ENCODE measurements at places on chromosomes 16 and 17.

GRCh38 chr17:8046306-8046928 is 7.6 kb downstream of the ALOX15B start:
- no peak for DNase-seq

DNA sequence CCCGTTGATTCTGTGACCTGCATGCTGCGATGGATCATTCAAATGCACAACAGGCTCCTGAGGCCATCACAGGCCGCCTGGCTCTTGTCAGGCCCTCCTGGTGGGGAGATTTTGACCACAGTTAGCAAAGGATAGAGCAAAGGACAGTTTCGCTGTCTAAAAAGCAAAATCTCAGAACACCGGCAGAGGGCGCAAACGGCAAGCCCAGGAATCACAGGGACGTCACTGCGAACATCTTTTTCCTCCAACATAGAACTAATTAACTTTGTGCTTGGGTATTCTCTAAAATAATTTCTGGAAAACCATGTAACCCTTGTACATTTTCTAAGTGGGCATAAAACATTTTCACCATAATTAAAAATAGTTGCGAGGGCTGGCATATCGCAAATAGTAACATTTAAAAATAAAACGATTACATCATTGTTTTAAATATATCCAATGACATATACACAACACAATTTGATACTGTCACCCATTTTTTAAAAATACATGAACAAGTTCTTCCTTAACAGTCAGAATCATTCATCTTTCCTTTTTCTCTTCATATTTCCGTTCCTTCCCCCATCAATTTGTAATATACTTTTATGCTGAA is 19.7 kb upstream of the SLC47A1 start:
- peak; percentile 30 for DNase-seq

DNA sequence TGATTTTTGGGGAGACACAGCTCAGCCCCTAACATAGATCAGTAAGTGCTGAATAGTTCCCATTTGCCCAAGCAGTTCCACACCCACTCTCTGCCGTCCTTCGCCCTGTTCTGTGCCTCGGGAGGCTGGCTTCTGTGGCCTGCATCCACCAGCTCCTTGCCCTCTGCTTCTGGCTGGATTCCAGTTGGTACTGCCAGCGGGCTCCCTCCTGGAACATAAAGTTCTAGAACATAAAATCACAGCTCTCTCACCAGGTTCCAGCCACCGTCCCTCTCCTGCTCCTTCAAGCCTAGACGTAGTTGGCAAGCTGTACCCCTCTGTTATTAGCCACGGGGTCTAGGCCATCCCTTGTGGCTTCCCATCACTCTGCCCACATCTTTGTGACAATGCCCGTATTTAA is 3.9 kb upstream of the MRPS23 start:
- no peak for DNase-seq

GRCh38 chr16:59148056-59148768 is 414.1 kb upstream of the GOT2 start:
- no peak for DNase-seq

DNA sequence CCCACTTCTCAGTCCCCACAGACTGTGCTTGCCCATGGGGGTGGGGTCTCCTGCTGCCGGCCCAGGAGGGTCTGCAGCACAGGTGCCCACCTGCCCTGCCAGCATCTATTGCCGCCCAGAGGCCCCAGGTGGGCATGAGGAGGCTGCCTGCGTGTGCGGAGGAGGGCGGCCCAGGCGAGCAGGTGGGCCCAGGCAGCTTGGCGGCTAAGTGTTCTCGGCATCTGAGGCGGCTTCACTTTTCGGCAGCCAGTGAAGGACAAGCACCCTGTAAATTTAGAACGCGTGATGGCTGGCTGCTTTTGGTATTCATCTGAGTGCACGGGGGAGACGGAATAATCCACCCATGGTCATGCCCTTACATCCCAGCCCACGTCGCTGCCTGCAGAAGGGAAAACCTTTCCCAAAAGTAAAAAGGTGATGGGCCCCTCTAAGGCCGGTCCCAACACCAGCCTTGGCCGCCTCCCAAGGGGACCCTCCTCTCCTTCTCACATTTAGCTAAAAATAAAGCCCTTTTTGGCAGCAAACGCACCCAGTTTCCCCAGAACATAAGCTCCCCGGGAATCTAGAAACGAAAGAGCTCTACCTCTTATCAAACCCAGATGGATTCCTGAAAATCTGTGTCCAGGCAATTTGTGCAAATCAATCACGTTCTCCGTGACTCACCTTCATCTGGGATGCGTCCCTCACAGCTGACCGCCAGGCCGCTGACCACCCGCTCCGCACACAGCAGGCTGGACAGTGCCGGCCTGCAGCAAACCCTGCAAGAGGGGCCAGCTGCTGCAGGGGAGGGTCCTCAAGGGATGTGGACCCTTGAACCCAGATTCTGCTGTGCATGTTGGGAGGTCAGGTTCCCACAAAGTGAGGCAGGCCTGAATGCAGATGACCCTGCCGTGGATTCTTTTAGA is 79.4 kb downstream of the RBFOX3 start:
- DNase-seq = no peak

DNA sequence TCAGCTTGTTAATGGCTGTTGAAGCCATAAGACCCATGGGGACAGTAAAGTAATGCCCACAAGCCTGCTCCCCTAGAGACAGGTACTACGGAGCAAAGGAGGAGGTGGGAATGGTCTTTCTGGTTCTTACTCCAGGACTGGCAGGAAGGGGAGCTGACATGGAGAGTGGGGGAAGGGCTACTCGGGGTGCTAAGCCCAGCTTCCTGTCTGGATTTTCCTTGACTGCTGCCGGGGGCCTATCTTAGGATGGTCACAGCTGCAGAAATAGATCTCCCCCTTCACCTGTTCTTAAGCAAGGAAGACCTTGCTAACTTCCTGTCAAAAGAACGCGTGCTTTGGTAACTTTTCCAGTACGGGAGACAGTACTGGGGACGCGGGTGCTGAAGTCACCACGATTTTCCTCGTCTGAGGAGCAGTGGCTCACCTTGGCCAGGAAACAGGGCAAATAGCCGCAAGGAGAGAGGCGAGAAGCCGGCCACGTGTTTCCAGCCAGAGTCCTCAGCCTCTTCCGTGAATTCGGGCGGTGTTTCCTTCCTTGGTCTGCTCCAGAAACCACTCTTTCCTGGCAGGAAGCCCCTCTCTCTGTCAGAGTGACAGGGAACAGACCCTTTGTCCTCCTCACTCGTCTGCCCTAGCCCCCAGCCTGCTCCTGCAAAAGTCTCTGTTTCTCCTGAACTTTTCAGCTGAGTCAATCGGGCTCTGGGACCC is 656 bp upstream of the PRR29 start:
- no peak for DNase-seq

DNA sequence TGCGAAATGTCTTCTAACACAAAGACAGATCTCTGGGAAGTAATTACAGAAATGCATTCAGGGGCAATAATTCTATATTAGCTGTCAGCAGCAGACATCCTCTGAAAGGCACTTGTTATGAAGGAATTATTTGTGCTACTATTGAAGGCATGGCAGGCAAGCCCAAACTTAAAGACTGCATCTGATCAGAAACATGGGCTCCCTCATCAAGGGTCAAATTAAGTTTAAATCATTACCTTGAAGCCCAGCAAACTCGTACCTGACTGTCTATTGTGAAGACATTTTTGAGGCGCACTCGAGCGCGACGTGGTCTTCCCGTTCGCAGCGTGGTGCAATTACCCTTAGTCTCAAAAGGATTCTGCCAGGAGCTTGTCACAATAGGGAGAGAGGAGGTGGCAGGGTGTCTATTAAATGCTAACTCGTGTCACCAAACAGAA is 110.6 kb downstream of the ZNF423 start:
- DNase-seq = no peak

DNA sequence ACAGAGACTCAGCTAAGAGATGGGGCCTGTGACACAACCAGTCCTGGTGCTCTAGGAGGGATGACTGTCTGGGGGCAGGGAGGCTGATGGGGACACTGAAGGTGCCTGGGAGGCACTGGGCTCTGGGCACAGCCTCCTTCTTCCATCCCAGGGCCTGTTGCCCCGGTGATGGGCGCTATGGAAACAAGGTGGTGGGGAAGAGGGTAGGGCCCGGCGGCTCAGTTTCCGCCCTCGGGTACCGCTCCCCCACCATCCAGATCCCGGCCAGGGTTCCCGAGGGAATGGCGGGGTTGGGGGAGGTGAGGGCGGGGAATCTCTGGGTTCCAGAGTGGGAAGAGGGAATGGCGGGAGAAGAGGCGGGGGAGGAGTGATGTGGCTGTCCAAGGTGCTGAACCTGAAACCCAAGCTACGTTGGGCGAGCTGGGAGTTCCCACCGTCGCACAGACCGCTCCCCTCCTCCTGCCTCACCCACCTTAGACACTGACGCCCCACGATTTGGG is 981 bp downstream of the KCNH4 start:
- DNase-seq = no peak

GRCh38 chr16:27745348-27745747 is 195.4 kb downstream of the KATNIP start:
- DNase-seq = no peak

GRCh38 chr16:12794486-12795387 is 8.9 kb downstream of the CPPED1 start:
- no peak for DNase-seq

GRCh38 chr17:82212331-82213250 is at the start of gene CCDC57:
Gene CCDC57, minus strand, starts transcription at chr17:82212842. Its CDS starts 10,898 bp downstream, at chr17:82201944.
- DNase-seq = no peak

DNA sequence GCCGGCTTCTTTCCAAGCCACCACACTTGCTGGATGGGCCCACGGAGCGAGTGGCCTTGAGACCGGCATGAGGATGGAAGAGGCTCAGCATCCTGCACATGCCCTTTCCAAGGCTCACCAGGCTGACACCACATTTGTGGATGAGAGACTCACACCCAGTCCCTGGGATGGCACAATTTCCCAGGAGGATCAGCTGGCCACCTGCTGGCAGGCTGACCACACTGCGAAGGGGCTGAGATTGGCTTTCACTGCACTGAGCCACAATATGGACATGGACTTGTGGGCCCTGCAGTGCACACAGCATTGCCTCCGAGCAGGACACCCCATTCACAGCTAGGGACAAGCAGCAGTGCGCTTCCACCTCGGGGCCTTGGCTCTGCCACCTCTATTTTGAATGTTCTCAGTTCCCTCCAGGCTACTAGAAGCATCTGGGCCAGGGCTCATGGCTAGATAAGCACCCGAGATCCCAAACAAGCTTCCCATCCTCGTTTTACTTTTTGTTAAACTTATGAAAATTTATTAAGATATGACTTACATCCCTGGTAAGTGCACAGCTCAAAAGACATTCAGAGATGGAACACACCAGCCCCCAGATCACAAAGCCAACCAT is 25.3 kb upstream of the KSR1 start:
- no peak for DNase-seq

DNA sequence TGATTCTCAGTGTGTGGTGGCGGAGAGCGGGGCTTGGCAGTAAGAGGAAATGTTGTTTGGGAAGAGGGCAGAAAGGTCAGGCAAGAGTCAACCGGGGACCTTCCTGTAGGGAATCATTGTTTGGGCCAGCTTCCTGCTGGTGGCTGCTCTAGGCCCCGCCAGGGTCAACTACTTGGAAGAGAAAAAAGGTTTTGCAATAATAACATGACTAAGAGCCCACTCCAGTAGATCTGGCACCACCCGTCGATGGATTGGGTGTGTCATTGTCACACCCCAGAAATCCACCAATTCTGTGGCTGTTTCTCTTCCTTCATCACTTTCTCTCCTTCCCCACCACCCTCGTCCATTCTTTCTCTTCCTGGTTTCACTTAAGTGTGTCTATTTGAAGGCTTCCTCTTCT is 4.2 kb upstream of the KRT24 start:
- no peak for DNase-seq
